ENCODE measurements at places on chromosomes 5 and 9. TPM values are rescaled to one million over a fixed set of nuclear protein-coding genes. Genes with fewer than 3 reads are reported as not detected.

GRCh38 chr5:162288647-162289296 is 221.2 kb downstream of the GABRG2 start:
- no peak for DNase-seq

DNA sequence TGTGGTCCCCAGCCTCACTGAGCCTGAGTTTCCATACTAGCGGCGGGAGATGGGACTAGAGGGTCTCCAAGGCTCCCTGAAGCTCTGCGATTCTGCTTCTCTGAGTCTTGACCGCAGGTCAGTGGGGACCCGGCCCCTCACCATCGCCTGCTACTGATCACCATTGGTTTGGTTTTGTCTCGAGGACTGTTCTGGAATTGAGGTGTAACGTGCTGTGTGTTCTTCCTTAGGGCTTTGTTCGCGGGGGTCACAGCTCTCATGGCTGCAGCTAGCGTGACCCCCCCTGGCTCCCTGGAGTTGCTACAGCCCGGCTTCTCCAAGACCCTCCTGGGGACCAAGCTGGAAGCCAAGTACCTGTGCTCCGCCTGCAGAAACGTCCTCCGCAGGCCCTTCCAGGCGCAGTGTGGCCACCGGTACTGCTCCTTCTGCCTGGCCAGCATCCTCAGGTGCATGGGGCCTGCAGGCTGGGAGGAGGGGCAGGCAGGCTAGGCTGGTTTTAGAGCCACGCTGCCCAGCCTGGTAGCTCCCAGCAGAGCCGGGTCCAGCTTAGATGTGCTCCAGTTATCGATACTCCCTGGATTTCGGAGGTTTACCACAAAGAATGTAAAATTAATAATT is 12.3 kb downstream of the TRAF2 start:
- DNase-seq, result no peak

Gene S100Z
- total RNA-seq, result not detected

DNA sequence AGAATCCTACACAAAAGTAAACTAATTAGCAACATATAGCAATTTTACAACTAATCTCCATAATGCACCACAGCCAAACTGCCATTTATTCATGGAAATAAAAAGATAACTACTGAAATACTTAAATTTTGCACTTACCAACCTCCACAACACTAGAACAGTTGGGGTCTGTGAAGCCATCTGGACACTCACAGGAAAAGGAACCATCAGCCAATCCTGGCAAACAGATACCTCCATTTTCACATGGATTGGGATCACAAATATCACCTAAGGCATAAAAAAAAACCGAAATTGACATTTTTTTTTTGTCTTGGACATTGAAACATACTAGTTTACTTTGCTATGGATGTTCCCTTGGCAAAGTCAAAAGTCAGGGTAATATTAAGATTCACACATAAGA is 130.7 kb downstream of the EDIL3 start:
- DNase-seq, result no peak

GRCh38 chr5:14614490-14614889 is 32.9 kb downstream of the OTULINL start:
- DNase-seq, result no peak

GRCh38 chr5:29822521-29822920 is 1371.0 kb upstream of the CDH6 start:
- no peak for DNase-seq

All from thoracic aorta (tissue), 2 donors.